ENCODE measurements at places on chromosomes 7 and 10.

GRCh38 chr7:37450035-37450434 is 1.4 kb upstream of the ELMO1 start:
- no peak for DNase-seq

DNA sequence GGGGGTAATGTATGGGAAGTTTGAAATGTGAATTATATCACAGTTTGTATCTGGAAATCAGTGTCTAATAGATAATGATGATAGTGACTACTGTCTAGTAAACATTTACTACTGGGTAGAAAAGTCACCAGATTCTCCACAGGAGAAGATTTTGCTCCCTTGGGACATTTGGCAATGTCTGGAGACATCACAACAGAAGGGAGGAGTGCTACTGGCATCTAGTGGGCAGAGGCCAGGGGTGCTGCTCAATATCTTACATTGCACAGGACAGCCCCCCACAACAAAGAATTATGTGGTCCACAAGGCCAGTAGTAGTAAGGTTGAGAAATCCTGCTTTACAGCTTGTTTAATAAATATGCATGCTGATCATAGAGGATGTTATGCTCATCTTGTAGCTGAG is 92.3 kb upstream of the PRPS1L1 start:
- DNase-seq, result no peak

- no peak for DNase-seq
These were observed 80.0 kb downstream of the EEPD1 start for GRCh38 chr7:36232971-36233550.

- DNase-seq, result no peak
These were observed 23.7 kb downstream of the UMAD1 start for GRCh38 chr7:7664291-7664690.

DNA sequence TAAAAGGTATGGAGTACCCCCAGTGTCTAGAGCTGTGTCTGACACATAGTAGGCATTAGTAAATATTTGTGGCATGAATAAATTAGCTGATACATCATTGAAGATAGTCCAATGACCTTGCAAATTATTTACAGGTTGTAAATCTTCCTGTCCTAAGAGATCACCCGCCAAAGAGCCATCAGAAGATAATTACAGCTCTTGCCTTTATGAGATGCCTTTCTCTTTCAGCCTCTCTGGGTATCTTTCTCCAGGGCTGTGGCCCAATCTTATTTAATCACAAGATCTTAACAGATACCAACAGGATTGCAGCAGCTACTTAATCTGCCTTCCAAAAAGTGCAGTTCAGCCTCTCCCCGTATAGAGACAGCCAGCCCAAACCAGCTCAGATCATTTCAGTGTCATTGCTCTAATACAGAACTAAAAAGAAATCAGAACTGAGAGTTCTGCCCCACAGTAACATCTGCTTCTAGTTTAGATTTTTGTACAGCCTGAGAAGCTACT is 41.5 kb downstream of the MYOF start:
- DNase-seq, result no peak

- DNase-seq, result no peak
These were observed 156.6 kb downstream of the LRMDA start for GRCh38 chr10:75588031-75588430.

- no peak for DNase-seq
These were observed 12.4 kb downstream of the CTBP2 start for GRCh38 chr10:125147971-125148439.

DNA sequence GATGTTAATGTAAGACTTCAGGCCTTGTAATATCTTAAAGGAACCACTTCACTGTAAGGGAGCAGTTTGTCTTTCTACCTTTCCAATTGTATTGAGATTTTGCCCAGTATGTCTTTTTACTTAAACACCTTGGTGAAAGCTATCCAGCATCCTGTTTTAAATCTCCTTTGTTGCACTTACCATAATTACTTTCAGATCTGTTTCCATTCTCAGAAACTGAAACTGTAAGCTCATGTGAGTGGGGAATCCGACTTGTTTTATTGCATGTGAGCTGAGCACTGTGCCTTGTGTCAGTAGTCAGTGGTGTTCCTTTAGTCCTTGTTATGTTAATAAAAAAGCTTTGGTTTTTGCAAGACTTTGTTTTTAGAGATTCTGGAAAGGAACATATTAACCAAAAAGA is 42.2 kb downstream of the BMPR1A start:
- DNase-seq, result no peak

DNA sequence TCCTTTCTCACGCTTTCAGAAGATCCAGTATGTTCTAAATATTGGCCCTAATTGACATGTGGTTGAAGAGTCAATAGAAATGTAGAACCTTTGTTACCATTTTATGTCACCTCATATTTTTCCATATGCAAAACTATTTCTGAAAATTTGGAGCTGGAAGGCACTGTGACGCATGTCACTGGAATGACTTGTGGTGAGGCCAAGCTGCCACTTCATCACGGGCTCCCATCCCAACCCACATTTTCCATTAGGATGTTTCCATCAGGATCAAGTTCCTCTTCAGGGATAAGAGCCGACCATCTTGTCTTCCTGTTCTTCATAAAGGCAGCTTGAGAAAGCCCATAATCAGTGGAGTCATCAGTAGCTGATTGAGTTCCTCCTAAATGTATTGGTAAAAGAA is 1241.7 kb downstream of the GATA3 start:
- no peak for DNase-seq

DNA sequence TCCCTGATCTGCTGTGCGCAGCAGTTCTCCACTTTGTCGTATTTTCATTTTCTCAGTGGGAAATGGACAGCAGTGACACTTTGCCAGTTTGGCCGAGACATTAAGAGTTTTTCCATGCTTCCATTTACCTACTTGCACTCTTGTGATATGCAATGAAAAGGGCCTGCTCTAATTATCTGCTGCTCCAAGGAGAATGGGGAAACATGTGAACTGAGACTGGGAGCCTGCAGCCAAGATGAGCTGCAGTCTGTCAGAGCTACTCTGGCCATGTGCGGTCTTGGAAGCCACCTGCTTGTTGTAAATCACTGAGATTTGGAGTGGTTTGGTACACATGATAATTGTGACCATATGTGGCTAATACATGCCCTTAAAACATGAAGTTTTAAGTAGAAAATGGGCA is 586.6 kb upstream of the POT1 start:
- DNase-seq, result no peak

- no peak for DNase-seq
These were observed 6.1 kb downstream of the GUSB start for GRCh38 chr7:65975814-65976445.

DNA sequence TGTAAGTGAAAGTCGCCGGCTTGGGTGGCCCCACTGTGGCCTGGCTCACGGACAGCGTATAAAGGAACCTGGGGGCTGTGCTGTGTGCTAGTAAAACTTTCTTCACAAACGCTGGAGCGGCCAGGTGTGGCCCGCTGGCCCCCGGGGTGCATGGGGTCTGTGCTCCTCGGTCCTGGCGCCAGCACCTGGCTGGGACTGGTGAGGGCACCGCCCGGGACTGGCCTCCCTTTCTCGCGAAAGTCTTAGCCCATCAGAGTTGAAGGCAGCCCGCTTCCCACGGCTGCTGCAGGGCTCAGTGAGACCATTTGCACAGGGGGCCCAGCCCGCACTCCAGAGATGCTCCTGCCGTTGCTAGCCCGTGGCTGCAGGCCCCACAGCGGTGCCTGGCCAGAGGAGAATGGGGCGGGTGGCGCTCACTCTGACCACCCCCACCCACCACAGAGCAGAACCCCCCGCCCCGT is 5.8 kb downstream of the PWWP2B start:
- DNase-seq, result no peak

Data from activated CD4-positive, alpha-beta T cell treated with anti-CD3 and anti-CD28 coated beads for 48 hours (primary cell).